ENCODE measurements at places on chromosomes 3 and 15.

GRCh38 chr15:87239582-87240230 lies 1016.8 kb downstream of the NTRK3 start:
- no peak for DNase-seq

DNA sequence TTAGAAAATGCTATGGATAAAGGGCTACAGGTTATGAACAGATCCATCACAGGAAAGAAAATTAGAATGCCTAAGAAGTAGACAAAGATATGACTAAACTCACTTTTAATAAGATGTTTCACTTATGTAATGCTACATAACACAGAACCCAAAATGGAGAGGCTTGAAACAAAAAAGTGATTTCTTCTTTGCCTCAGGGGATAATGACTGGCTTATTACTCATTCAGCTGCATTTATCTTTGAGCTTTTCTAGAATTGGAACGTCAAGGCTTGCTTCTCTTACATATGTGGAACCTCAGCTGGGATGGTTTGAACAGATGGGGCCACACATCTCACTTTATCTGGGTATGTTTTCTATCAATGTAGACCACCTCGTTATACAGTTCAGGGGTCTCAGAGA lies 120.6 kb upstream of the EPHA3 start:
- DNase-seq = peak; percentile 67

GRCh38 chr15:31361764-31362515 lies 35.3 kb downstream of the KLF13 start:
- no peak for DNase-seq

DNA sequence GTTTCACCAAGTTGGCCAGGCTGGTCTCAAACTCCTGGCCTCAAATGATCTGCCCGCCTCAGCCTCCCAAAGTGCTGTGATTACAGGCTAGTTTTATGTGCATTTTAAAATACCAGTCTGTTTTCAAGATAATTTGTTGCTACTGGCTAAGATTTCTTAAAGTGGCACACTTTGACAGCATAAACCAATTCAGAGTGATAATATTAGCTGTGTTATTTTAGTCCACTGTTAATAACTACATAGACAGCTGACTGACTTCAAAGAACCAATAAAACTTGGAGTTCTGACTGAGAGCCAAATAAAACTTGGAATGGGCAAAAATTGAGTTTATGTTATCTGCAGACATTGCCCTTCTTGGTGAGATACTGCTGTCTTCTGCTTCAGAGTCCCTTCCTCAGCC lies 291.8 kb downstream of the UBE2E2 start:
- DNase-seq = no peak

DNA sequence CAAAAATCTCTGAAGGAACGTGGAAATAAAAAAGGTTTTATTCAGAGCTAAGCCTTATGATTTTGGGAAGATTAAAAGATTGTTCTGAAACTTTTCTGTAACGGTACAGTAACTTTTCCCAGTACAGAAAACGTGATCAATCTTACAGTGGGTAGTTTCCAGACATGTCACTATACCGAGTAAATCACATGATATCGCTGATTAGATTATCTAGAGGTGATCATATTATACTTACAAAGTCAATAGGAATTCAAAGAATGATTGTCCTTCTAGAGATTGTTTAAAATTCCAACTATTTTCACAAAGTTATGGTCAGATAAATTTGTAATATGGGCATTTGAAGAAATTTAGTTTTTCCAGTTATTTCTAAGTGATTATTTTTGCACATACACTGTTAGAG lies 736.0 kb upstream of the GRM7 start:
- DNase-seq = no peak

DNA sequence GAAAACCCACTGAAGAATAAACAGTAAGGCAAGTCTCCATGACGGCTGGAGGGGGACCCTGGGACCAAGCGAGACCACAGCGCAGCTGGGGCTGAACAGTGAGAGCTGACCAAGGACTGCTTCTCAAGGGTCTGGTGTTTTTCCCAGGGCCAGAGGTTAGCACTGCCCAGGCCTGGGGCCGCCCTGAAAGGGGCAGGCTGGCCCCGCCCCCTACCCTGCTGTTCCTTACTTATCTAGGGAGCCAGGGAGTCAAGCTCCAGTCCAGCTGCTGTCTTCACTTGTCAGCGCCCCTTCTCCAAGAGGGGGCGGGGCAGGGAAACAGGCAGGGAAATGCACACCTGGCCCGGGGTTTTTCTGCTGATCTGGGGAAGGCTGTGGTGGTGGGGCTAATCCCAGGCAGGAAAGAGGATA lies 51.6 kb upstream of the HACD2 start:
- no peak for DNase-seq

GRCh38 chr3:39515681-39516441 lies 48.4 kb downstream of the MOBP start:
- DNase-seq = no peak

All from astrocyte of the spinal cord (primary cell).